Left lung (tissue), 14 donors: ENCODE measurements at places on chromosomes 5 and 9. TPM values are rescaled to one million over a fixed set of nuclear protein-coding genes. Genes with fewer than 3 reads are reported as not detected.

ZNF354B gene
- total RNA-seq = 15.5 TPM

TNC gene
- total RNA-seq = 166 TPM

GRCh38 chr5:1502046-1502736, 21.6 kb downstream of the LPCAT1 start:
- peaks cover 92% of the 10 kb centered on the region for H3K4me1 ChIP-seq
- no peaks in the 10 kb centered on the region for H3K27me3 ChIP-seq
- DNase-seq = no peak
- no peak overlapping the region for H3K27ac ChIP-seq
- H3K36me3 ChIP-seq = peaks cover 31% of the 10 kb centered on the region

DNA sequence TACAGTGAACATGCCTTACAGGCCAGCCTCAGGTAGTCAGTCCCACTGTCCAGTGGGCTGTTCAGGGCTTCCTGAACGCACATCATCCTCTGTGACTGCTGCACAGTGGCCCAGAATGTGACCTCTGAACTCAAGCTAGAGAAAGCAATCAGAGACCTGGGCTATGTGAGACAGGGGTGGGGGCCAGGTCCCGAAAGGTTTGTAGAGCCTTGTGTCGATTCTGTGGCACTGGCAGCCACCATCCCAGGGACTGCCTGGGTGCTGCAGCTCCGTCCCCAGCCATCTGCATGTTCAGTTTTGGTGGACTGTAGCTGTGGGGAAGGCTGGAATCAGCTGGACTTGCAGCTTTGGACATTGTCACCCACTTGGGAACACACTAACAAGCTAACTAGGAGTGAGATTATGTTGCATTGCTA, 47.7 kb downstream of the MVB12B start:
- no peaks in the 10 kb centered on the region for H3K27me3 ChIP-seq
- H3K27ac ChIP-seq = peak overlapping the region; percentile 64
- H3K4me1 ChIP-seq = peaks cover 16% of the 10 kb centered on the region
- no peaks in the 10 kb centered on the region for H3K36me3 ChIP-seq
- no peak overlapping the region for H3K4me3 ChIP-seq

GRCh38 chr9:129489838-129490582, 130.9 kb downstream of the C9orf50 start:
- H3K4me1 ChIP-seq = peaks cover 44% of the 10 kb centered on the region
- DNase-seq = no peak
- H3K36me3 ChIP-seq = peaks cover 24% of the 10 kb centered on the region
- H3K27ac ChIP-seq = peak overlapping the region; percentile 100

- H3K36me3 ChIP-seq = no peaks in the 10 kb centered on the region
- no peak overlapping the region for H3K4me3 ChIP-seq
- H3K27me3 ChIP-seq = no peaks in the 10 kb centered on the region
- H3K4me1 ChIP-seq = no peaks in the 10 kb centered on the region
Observed at GRCh38 chr5:155833287-155833686, 493.7 kb upstream of the SGCD start.

- no peak overlapping the region for H3K27ac ChIP-seq
- no peak overlapping the region for H3K4me3 ChIP-seq
- no peaks in the 10 kb centered on the region for H3K36me3 ChIP-seq
- no peak for DNase-seq
- no peaks in the 10 kb centered on the region for H3K4me1 ChIP-seq
- H3K27me3 ChIP-seq = no peaks in the 10 kb centered on the region
Observed at GRCh38 chr5:37770786-37771185, 69.1 kb downstream of the GDNF start.

DNA sequence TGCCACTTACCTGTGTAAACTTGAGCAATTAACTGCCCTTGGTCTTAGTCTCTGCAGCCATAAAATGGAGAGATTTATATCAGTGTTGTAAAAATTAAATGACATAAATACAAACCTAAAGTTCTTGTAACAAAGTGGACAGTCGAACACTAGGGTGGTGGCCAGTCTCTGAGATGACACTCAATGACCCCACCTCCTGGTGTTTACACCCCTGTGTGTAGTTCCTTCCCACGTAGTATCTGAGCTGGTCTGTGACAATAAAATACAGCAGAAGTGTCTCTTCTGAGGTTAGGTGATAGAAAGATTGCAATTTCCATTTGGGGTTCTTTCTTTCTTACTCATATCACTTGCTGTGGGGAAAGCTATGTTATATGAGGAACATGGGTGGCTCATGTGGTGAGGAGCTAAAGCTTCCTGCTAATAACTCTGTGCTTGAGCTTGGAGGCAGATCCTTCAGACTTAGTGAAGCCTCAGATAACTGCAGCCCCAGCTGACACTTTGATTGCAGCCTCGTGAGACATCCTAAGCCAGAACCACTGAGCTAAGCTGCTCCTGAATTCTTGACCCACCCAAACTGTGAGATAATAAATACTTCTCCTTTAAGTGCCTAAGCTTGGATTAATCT, 173.4 kb upstream of the CHD1 start:
- no peak overlapping the region for H3K4me3 ChIP-seq
- H3K27me3 ChIP-seq = no peaks in the 10 kb centered on the region
- no peak for DNase-seq

GRCh38 chr5:78501411-78502352, 141.3 kb downstream of the SCAMP1 start:
- H3K4me1 ChIP-seq = peaks cover 98% of the 10 kb centered on the region
- peaks cover 18% of the 10 kb centered on the region for H3K36me3 ChIP-seq
- H3K27ac ChIP-seq = peak overlapping the region; percentile 70
- H3K4me3 ChIP-seq = no peak overlapping the region

DNA sequence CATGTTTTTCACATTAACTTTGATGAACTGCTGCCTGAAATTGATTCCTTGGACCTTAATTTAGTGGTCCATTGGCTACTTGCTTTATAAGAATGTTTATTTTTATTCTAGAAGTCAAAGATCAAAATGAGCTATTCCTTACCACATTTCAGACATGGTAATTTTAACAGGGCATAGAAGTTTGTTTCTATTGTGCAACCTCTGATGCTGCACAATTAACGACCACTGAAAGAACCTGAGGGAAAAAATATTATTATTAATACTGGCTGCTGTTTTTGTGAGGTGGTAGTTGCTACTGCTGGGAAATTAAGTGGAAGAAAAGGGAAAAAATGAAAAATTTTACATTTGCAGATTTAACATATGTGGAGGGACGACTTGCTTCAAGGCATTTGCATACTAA, 37.9 kb upstream of the RAB3C start:
- H3K27me3 ChIP-seq = no peaks in the 10 kb centered on the region
- H3K36me3 ChIP-seq = no peaks in the 10 kb centered on the region
- DNase-seq = no peak
- H3K4me3 ChIP-seq = no peak overlapping the region
- H3K4me1 ChIP-seq = peaks cover 33% of the 10 kb centered on the region
- H3K27ac ChIP-seq = peak overlapping the region; percentile 77

DNA sequence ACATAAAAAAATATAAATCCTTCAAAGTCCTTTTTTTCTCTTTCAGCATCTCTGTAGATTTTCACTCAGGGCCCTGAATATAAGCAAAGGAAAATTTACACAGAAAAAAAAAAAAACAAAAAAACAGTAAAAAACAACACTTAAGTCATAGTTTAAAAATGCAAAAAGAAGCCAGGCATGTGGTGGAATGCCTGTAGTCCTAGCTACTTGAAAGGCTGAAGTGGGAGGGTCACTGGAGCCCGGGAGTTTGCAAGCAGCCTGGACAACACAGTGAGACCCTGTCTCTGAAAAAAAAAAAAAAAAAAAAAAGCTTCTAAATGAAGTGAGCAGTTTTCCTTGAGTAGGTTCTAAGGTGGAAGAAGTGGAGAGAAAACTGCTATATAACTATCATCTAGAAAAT, 55.0 kb upstream of the BNC2 start:
- no peaks in the 10 kb centered on the region for H3K4me1 ChIP-seq
- H3K27ac ChIP-seq = no peak overlapping the region
- DNase-seq = no peak
- H3K4me3 ChIP-seq = no peak overlapping the region
- no peaks in the 10 kb centered on the region for H3K27me3 ChIP-seq
- no peaks in the 10 kb centered on the region for H3K36me3 ChIP-seq

ACER2 gene
- 3.5 TPM for total RNA-seq

DNA sequence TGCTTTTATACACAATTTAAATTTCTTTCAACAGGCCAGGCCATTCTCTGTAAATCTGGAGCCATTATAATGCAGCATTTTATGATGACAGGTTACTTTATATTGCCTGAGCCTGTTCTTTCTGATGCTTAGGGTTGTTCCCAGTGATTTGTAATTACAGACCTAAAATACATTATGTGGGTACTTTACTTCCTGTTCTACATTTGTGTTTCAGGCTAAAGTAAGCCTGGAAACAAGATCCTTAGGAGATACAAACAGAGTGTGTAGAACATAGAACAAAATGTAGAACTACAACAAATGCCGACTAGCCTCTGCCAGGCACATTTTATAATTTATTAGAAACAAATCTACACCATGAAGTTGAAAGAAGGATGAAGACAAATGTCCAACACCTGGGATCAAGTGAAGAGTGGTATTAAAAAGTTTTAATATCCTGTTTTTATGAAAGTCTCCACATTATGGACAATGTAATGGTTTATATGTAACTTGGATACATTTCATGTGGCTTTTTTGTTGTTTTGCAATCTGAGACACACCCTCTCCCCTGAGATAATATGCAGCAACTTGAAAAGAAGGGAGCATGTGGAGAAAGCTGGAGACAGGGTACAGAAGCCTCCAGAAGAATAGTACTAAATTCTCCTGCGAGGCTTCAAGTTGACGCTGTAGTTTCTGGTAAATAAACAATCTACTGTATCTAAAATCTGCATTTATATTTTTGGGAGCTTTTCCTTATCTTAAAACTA, 46.9 kb downstream of the VCAN start:
- H3K36me3 ChIP-seq = no peaks in the 10 kb centered on the region
- H3K27ac ChIP-seq = no peak overlapping the region
- no peaks in the 10 kb centered on the region for H3K27me3 ChIP-seq
- DNase-seq = no peak

- H3K27ac ChIP-seq = no peak overlapping the region
- no peaks in the 10 kb centered on the region for H3K36me3 ChIP-seq
- DNase-seq = no peak
- no peak overlapping the region for H3K4me3 ChIP-seq
Observed at GRCh38 chr9:71634752-71635151, 133.6 kb downstream of the CEMIP2 start.

DNA sequence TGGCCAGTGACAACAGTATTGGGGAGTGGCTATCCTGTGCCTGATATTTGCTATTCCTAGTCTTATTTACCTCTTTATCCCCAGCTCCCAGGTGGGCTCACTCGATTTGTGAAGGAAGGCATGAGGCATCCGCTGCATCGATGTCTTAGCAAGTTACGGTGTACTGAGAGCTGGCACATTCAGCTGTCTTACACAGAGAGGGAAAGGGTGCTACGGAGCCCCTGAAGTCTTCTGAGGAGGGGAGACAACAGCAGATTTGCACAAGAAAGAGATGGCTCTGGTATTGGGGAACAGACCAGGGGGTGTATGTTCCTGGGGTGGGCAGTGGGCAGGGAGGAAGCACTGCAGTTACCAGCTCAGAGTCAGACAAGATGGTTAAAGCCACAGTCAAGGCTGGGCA, 172.6 kb downstream of the FGF18 start:
- H3K4me1 ChIP-seq = peaks cover 4% of the 10 kb centered on the region
- no peak overlapping the region for H3K4me3 ChIP-seq
- no peak for DNase-seq
- H3K27ac ChIP-seq = no peak overlapping the region
- H3K27me3 ChIP-seq = no peaks in the 10 kb centered on the region

DNA sequence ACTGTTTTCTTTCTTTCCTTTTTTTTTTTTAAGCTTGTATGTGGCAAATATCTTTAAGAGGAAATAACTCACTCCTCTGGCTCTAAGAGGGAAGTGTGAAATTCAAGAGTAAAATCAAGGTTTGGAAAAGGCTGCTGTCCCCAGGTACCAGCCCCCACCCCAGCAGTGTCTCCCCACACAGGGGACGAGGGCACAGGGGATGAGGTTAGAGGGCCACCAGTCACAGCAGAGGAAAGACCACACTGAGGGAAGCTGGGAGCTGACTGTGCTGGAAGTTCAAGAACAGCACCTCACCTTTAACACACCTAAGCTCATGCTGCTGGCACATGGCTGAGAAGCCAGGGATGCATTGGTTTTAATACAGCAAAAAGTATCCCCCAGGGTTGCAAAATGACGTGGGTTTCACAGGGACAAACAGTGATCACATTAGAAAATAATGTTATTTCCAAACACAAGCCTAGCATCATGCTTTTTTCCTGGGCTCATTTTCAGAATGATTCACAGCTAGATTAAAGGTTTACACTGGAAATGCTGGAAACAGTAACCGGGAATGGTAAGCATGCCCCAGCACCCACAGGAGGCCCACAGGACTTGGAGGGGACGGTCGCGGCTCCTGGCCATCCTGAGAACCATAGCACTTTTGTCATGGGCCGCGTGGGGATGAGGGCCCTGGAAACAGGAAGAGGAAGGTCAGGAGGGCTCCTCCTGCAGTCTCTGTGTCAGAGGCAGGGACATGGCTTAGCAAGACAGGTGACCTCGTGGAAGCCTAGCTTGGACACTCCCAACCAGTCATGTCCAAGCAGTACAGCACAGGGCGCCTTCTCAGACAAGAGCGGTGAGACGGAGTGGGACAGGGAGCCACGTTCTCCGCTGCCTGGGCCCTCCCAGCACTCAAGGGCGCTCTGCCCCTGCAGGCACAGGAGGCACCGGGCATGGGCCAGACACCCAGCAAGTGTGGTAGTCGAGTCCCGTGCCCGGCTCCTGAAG, 6.9 kb downstream of the LPCAT1 start:
- H3K27ac ChIP-seq = peak overlapping the region; percentile 74
- peaks cover 51% of the 10 kb centered on the region for H3K36me3 ChIP-seq
- H3K4me1 ChIP-seq = peaks cover 60% of the 10 kb centered on the region
- no peaks in the 10 kb centered on the region for H3K27me3 ChIP-seq
- no peak for DNase-seq

DNA sequence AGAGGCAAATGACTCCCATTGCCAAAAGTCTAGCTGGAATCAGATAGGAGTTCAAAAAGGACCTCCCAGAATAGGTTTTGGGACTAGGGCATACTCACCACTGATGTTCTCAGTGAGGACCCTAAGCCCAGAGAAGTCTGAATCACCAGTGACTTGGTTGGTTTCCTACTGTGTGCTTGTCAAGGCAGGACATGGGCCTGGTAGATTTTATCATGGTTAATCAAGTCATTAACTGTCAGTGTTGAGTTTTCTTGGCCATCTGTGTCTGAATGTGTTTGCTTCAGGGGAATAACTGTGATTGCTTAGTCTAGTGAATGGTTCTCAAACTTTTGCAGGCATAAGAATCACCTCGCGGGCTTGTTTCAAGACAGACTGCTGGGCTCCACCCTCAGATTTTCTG, 99.0 kb upstream of the GDNF start:
- no peaks in the 10 kb centered on the region for H3K27me3 ChIP-seq
- H3K36me3 ChIP-seq = no peaks in the 10 kb centered on the region
- H3K4me1 ChIP-seq = no peaks in the 10 kb centered on the region
- no peak overlapping the region for H3K27ac ChIP-seq
